ENCODE measurements at places on chromosomes 12 and 14. TPM values are rescaled to one million over a fixed set of nuclear protein-coding genes. Genes with fewer than 3 reads are reported as not detected.

TMEM63C gene
- total RNA-seq = 0.14 TPM

RD3L gene
- 28.9 TPM for total RNA-seq

GRCh38 chr12:22856178-22856577 is 231.2 kb downstream of the ETNK1 start:
- no peak for DNase-seq

GRCh38 chr14:101197595-101198397 is 294.3 kb upstream of the RTL1 start:
- DNase-seq = no peak

DNA sequence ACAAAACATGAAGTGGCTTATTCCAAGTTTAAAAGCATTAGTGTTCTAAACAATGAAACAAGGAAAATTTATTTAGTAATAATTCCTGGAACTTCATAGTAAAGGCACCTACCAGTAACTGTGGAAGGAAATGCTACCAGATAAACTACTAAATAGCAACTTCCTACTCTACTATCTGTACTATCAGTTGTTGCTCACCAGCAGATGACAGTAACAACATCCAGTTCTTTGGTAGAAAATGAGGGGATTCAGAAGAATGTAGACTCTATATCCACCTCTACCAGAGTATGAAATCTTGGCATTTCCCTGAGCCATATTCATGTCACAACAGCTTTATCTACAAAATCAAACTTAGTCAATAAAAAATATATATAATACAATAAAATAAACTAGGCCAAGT is 3.1 kb downstream of the ENTPD5 start:
- no peak for DNase-seq

- DNase-seq = no peak
Measured at GRCh38 chr14:99441157-99441870, 39.3 kb downstream of the SETD3 start.

GRCh38 chr12:132186857-132187620 is 42.8 kb downstream of the NOC4L start:
- no peak for DNase-seq

GRCh38 chr12:115407723-115408122 is 723.7 kb upstream of the TBX3 start:
- DNase-seq = no peak

DNA sequence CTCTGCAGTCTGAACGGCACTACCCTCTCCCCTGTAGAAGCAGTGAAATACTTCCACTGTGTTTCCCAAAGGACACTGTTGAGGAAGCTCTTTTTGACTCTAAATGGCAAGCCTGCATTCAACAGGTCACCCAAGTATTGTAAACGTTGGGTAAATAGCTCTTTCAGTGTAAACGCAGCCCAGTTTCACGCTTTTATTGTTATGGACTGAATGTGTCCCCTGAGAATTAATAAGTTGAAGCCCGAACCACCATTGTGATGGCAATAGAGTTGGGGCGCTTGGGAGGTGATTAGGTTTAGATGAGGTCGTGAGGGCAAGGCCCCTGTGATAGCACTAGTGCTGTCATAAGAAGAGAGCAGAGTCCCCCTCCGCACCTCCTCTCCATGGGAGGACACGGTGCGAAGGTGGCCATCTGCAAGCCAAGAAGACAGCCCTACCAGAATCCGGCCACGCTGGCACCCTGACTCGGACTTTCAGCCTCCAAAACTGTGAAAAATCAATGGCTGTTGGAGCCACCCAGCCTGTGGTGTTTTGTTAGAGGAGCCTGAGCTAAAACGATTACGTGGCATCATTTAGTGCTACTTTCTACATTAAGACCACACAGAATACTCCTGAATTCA is 1.1 kb downstream of the SERPINA10 start:
- no peak for DNase-seq

GRCh38 chr14:100589760-100590469 is 2.7 kb upstream of the BEGAIN start:
- peak; percentile 6 for DNase-seq

All from right cardiac atrium (tissue), 5 donors.